ENCODE measurements at places on chromosomes 11 and 22.

DNA sequence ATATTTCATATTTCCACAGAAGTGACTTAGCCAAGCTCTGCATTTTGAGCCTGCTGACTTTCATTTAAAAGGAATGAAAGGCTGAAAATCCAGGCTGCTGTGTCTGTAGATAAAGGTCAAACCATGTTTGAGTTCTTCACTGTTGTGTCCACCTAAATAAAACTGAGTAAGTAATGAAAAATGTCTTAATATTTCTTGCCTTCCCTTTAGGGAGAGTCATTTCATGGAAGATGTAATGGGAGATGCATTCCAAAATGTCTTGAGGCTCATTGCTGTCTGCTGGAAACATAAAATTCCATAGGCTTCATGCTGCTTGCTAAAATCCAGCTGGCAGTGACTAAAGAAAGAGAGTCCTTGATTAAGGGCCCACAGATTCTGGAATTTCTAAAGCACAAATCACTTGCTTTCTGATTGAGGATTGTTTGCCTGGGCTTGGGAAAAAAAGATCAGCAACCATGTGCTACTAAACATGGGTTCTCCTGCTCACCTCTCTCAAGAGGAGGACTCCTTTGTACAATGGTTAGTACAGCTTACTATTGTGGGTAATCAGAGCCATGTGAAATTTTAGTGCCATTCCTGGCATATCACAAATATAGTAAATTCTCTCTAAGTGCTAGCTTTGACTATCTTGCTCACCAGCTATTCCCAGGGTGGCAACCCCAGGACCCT, 56.9 kb downstream of the PANX1 start:
- peak; percentile 92 for DNase-seq

DNA sequence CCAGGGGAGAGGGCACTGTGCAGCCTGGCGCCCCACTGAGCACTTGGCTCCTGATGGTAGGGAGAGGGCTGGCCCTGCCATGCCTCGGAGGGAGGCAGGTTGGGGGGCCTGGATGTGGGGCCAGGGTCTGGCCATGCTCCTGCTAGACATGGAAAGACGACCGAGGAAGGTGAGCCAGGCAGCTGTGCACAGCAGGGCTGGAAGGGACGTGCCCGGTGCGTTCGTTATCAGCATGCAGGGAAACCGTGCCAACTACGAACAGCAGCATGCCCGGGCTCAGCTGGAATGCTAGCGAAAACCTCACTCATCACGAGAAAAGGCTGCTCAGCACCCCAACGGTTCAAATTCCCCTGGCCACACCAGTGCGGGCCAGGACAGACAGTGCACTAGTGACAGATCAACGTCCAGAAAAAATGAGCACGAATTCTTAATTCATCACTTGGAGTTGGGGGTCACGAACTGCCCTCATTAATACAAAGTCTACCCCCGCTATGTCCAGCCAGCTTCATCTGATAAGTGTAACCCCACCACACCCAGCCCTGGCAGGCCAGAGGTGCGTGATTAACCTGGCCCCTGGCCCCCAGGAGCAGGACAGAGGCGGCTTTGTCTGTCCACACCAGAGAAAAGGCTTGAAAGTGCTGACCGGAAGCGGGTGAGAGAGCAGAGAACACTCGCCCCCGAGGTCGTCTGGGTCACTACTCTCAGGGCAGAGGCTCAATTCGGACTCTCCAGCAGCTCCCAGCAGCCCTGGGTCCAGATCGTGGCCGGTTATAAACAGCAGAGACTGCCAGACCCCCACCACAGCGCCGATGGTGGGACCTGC, 84.2 kb downstream of the CELSR1 start:
- DNase-seq, result no peak

- DNase-seq, result no peak
Measured at GRCh38 chr11:46528445-46529094, 65.3 kb downstream of the AMBRA1 start.

- peak; percentile 54 for DNase-seq
Measured at GRCh38 chr11:46914363-46914762, 4.0 kb downstream of the LRP4 start.

DNA sequence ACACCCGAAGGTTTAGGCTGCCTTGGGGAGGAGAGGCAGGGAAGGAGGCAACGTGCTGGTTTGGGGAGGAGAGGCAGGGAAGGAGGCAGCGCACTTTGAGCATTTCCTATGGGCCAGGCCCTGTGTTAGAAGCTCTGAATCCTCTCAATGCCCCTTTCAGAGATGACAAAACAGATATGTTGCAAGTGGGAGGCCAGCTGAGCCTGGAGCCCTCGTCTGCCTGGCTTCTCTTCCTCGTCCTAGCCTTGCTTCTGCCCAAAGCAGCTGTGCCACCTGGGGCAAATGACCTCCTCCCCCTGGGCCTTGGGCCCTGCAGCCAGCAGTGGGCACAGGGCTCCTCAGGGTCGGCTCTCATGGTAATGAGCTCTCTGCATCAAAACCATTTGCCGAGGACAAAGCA, 15.3 kb upstream of the LRRC32 start:
- no peak for DNase-seq

- DNase-seq, result no peak
Measured at GRCh38 chr11:122720107-122720881, 64.8 kb downstream of the UBASH3B start.

GRCh38 chr11:119106564-119107537, at the start of gene C2CD2L:
TSS of gene C2CD2L (plus strand) at chr11:119107344. CDS start at chr11:119107742, 398 bp downstream.
- peak; percentile 90 for DNase-seq

All from fibroblast of skin of right quadriceps (primary cell).